ENCODE measurements at places on chromosomes 3 and 15.

GRCh38 chr3:29026959-29027358, 253.9 kb upstream of the RBMS3 start:
- no peak for DNase-seq

DNA sequence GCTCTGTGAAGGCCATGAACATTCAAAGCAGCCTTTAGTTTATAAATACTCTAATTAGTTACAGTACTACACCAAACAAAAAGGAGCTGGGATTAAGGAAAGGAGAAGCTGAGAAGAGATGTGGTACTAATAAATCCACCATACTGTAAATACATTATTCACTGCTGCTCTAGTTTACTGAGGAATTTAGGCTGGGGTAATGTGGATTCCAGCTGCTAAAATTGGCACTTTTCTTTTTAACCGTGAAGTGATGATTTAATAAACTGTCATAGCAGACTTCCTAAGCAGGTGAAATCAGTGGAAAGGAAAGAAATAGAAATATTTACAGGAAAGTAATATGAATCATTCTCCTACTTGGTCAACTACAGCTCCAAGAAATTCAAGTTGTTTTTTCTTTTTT, 88.7 kb downstream of the TFG start:
- DNase-seq = no peak

DNA sequence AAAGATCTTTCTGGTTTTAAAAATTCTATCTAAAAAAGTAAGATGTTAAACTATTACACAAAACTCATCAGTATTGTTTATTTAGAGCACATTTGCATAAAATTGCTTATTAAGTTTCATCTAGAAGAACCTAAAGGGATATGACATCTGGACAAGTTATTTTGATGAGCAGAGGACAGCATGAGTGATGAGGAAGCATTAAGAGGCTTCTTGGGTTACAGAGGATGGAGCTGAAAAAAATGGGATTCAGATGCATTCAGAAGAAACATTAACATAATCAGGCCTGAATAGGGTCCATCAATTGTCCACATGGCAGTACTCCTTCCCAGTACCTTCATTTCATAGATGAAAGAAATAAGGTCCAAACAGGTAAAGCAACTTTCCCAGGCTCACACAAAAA, 41.6 kb downstream of the IMPG2 start:
- no peak for DNase-seq

- DNase-seq = no peak
Measured at GRCh38 chr15:90393040-90393439, 5.0 kb downstream of the IQGAP1 start.

GRCh38 chr3:51874889-51875288, 512 bp downstream of the IQCF5 start:
- no peak for DNase-seq

DNA sequence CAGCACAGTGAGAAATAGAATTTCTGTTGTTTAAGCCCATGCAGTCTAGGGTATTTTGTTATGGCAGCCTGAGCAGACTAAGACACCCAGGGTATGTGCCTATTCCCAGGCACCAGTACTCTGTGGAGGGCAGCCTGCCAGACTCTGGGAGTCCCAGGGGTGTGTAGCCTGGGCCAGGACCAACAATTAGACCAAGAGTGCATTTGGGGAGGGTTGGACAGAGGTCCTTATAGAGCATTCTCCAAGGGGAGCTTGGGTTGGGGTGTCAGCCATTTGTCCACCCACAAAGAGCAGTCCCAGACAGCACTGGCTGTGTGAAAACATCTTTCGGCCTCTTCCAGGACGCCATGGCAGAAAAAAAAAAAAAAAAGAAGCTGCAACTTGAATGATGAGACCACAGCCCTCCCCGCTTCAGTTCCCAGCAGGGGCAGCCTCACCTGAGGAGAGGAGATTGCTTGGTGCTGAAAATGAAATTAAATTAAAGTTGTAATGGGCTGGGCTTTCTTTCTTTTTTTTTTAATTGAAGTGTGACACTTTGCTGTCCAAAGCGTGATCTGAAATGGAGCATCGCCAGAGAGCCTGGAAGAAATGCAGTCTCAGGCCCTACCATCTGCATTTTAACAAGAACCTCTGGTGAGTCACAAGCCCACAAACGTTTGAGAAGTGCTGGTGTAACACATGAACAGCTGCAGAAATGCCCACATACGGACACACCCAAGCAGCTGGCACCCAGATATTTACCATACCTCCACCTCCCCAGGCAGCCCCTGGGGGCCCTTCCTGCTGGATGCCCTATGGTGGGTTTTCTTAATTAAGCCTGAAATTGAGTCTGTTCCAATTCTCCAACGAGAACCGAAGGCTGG, 21.3 kb upstream of the CAV3 start:
- no peak for DNase-seq

- DNase-seq = no peak
Measured at GRCh38 chr3:138173769-138174420, 826 bp downstream of the DBR1 start.

DNA sequence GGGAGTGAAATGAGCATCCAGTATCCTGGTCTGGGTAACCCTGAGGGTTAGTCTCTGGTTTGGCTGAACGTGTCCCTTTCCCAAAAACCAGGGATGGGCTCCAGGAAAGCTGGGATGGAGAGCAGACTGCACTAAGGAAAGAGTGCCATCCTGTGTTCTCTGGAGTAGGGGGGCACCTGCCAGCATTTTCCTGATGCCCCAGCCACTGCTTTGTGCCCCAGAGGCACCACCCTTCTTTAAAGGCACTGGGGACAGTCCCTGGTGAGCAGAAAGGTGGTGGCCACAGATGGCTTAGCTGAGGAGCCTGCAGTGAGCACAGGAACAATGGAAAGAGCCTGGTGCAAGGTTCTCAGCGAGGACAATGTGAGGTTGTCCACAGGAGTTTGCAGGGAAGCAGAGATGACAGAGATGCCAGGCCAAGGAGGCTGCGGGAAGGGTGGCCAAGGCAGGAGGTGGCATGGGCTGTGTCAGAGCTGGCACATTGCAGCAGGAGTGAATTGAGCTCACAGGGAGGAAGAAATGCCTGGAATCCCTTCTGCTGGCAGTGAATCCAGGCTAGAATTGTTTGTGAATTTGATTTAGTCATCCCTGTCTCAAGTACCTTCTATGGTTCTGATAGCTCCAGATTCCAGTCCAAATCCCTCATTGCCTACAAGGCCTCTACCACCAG, 39.9 kb downstream of the AMOTL2 start:
- no peak for DNase-seq

- DNase-seq = no peak
Measured at GRCh38 chr3:21174461-21174860, 576.5 kb downstream of the ZNF385D start.

GRCh38 chr15:56877255-56877970, 41.0 kb upstream of the TCF12 start:
- no peak for DNase-seq

- no peak for DNase-seq
Measured at GRCh38 chr15:88108991-88109390, 147.5 kb downstream of the NTRK3 start.

GRCh38 chr3:98596541-98597500, 3.4 kb upstream of the CPOX start:
- no peak for DNase-seq

DNA sequence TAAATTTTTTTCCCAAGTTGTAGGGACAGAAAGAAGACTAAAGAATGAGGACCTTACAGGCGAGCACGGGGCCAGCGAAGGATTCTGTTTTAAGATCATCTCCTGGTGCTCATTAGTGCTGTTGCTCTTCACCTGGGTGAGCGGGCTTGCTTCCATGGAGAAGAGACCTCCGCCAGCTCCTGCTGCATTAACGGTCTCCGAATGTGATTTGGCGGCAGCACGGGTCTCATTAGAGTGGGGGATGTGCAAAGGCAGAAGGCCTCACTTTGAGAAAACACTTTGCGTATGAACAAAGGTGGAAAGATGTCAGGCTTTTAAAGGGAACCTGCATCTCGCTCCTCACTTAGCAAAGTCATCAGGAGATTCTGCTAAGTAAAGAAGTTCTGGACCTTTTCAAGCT, 753.4 kb upstream of the CFAP20DC start:
- DNase-seq = no peak

DNA sequence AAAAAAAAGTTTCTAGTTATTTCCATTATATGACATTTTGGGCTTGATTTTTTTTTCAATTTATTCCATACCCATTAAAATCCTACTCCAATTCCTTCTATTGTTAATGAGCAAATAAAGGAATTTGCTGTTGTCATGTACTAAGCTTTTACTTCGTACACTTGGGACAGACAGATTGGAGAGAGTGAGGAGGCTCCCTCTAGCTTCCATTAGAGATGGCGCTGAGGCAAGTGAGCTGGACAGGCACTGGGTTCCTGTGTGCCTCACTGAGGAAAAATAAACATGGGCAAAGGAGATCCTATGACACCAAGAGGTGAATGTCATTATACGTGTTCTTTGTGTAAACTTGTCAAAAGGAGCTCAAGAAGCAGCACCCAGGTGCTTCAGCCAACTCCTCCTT, 441.1 kb upstream of the MDFIC2 start:
- DNase-seq = no peak

DNA sequence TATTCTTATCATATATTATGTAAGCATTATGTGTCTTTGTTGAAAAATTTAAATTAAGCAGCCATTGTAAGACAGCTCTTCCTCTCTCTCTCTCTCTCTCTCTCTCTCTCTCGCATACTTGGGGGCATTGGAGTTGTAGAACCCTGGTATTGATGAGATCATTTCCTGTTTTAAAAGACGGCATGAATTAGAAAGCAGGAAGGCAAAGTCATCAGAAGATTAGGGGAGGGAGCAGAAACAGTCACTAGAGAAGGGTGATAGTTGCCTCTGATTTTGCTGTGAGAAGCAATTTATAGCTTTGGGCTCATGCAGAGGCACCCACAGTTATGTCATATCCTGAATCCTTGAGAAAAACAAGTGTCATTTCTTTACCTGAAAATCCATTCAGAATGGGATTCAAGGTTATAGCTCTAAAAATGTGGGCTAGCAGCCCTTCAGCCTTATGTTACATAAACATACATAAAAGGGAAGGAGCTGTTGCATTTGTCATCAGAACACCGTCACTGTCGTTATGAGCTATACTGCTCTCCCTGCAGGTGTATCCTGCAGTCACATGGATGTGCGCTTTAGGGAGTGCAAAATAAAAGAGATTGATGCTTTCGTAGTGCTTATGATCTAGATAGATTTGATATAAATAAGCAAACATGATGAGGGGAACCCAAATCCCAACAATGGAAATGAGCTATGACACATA, 213.8 kb downstream of the NR1D2 start:
- no peak for DNase-seq
